T-helper 22 cell (primary cell): ENCODE measurements at places on chromosomes 7 and 10.
A peak's percentile ranks its signal among the peaks of the same experiment; 100 is the strongest.

GRCh38 chr7:92244808-92245486 is 767 bp downstream of the KRIT1 start:
- peak; percentile 3 for DNase-seq

GRCh38 chr7:100166317-100166940 is 2.0 kb downstream of the GAL3ST4 start:
- DNase-seq, result no peak

GRCh38 chr7:111025006-111025405 is 65.9 kb upstream of the LRRN3 start:
- DNase-seq, result no peak

- DNase-seq, result no peak
Observed at GRCh38 chr10:128123846-128124245, 2.4 kb downstream of the MKI67 start.

GRCh38 chr7:131656980-131657723 is 100.7 kb upstream of the PODXL start:
- DNase-seq, result no peak

GRCh38 chr7:116423499-116423898 is 76.0 kb upstream of the CAV2 start:
- no peak for DNase-seq

GRCh38 chr7:7138897-7139296 is 43.4 kb upstream of the C1GALT1 start:
- no peak for DNase-seq

DNA sequence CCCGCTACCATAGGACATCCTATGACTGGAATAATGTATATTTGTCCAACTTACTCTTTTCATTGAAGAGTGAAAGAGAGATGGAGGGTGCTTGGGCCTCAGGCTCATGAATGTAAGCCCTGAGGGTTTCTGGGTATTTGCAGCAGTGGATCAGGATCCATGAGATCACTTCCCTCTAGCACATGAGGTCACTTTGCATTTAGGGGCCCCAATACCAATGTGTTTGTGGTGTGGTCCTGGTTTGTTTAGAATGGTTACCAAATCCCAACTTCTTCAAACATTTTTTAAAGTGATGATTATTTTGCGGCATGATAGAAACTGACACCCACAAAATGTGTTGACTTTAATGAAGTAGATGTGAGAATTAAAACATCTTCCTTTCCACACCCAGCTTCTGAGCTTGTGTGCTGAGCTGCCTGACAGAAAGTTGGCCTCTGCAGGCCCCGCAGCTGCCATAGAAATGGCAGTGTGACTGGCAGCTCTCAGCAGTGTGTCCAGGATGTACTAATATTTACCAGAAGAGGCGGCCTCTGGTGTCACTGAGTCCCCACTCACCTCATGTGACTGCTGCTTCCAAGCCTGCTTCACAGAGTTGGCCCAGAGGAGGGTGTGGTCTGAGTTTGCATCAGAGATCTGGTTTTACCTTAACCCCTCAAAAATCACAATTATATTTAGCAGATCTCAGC is 447.6 kb upstream of the NPVF start:
- no peak for DNase-seq

- no peak for DNase-seq
Observed at GRCh38 chr10:7354330-7355047, 56.3 kb downstream of the SFMBT2 start.

DNA sequence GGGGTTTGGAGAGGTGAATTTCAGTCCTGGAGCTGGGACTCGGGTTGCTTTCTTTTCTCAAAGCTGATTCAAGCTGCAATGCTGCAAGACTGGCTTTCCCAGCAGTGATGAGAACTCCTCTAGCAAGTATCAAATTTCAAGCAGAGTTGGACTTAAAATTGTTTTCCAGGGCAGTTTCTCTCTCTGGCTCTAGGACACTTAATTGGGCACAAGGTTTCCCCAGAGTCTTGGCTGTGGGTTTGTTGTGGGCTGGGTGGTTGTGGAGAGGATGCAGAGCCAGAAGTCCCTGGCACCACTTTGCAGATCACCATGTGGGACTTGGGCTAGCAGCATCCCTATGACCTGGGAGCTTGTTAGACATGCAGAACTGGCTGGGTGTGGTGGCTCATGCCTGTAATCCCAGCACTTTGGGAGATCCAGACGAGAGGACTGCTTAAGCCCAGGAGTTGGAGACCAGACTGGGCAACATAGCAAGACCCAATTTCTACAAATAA is 16.8 kb downstream of the AKR1B15 start:
- no peak for DNase-seq

GRCh38 chr10:95233377-95234034 is 39.5 kb downstream of the ACSM6 start:
- no peak for DNase-seq

GRCh38 chr7:139838876-139839275 is 9.8 kb downstream of the TBXAS1 start:
- no peak for DNase-seq

- no peak for DNase-seq
Observed at GRCh38 chr7:106225856-106226255, 58.9 kb downstream of the NAMPT start.

GRCh38 chr7:32936689-32937088 is 20.6 kb upstream of the FKBP9 start:
- no peak for DNase-seq

DNA sequence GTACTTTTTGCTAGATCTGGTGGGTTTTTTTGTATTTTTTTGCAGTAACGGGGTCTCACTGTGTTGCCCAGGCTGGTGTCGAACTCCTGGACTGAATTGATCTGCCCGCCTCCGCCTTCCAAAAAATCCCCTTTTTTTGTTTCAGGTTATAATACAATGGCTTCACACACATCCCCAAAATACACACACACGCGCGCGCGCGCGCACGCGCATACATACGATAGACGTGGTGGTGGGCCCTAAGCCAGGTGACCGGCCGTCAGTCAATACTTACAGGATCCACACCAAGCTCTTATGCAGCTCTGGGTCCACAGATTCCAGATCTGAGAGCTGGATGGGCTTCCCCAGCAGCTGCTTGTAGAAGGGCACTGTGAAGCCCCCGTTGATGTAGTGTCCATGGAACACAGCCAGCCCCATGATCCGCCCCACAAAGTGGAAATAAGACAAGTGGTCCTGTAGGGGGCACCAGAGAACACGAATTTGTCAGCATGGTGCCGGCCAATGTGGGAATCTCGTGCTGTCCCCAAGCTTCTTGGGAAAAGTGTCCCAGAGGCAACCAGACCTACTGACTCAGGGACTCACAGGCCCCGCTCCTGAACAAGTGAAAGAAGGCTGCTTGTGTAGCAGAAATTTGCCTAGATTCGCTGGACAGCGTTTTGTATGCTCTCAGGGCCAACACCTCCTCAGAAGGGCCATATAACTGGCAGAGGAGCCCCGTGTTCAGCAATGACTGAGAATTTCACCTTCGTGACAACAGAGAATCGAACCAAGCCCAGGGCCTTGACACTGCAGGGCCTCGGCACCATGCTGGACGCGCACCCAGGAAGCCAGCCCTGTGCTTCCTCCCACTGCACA is 103.6 kb downstream of the SMURF1 start:
- peak; percentile 9 for DNase-seq

DNA sequence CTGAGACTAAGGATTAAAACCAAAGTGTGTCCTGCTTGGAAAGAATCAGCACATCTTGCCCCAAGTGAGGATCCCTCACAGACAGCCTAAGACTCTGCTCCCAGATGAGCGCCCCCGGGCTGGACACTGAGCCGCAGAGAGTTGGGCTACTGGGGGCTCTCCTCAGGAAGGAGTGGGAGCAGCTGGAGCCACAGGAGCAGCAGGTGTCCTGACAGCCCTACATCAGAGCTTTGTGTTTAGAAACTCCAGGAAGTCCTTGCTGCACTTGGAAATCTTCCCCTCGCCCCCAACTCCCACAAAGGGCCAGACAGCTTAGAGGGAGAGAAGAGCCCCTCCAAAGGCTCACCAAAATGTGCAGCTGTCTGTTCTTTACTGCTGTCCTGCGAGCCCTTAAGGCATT is 172.2 kb downstream of the HERPUD2 start:
- DNase-seq, result no peak

GRCh38 chr7:80439894-80440821 is 71.7 kb downstream of the GNAT3 start:
- no peak for DNase-seq

DNA sequence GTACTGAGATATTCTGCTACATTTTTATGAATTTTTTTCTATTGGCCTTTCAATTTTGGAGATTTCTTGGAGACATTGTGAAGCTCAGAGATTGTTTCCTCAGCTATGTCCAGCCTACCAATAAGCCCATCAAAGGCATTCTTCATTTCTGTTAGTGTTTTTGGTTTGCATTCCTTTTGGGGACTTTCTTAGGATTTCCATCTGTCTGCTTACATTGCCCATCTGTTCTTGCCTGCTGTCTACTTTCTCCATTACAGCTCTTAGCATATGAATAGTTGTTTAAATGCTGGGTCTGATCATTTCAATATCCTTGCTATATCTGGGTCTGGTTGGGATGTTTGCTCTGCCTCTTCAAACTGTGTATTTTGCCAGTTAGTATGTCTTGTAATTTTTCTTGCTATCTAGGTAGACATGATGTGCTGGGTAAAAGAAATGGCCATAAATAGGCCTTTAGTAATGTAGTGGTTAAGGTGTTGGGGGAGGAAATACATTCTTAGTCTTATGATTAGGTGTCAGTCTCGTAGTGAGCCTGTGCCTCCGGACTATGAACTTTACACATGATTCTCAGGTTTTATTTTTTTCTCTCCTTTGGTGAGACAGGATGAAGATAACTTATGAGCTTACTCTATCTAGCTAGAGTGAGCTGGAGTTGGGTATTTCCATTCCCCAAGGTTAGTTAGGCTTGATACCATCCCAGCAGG is 32.6 kb upstream of the NME8 start:
- DNase-seq, result no peak

- no peak for DNase-seq
Observed at GRCh38 chr10:130481076-130481930, 345.1 kb downstream of the GLRX3 start.

DNA sequence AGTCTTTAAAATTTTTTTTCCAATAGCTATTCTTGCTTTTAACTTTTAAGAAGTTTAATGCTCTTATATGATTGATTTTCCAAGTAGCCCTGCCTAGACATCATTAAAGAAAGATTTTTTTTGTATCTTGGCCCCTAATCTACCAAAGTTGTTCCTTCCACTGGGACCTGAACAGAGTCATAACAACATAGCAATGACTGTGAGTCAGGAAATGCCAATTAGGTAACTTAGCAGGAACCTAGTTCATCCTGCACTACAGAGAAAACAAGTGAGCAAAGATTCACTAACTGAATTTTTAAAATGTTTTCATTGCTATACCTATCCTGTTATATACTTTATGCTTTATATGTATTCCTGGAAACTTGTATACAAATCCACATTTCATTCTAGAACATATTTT is 284.7 kb downstream of the BICC1 start:
- DNase-seq, result no peak

DNA sequence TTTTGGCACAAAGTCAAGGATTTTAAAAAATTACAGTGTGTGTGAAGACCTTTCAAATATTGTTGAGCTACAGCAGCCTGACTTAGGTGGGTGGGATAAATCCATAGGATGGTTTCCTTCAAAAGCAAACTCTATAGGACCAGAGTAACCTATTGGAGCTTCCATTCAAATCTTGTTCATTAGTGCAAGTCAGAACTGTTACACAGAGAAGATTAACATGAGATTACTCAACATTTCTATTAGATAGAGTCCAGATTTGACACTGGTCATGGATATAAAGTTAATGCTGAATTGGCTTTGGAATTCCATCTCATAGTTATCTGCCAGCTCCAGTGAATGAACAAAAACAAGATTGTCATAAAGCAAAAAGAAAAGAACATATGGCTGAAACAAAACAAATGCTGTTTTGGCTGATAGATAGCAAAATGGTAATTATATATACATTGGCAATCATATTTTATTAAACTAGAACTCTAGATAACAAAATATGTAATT is 129.6 kb upstream of the SEMA3A start:
- DNase-seq, result no peak

GRCh38 chr7:111640416-111640815 is 78.1 kb upstream of the IMMP2L start:
- no peak for DNase-seq

DNA sequence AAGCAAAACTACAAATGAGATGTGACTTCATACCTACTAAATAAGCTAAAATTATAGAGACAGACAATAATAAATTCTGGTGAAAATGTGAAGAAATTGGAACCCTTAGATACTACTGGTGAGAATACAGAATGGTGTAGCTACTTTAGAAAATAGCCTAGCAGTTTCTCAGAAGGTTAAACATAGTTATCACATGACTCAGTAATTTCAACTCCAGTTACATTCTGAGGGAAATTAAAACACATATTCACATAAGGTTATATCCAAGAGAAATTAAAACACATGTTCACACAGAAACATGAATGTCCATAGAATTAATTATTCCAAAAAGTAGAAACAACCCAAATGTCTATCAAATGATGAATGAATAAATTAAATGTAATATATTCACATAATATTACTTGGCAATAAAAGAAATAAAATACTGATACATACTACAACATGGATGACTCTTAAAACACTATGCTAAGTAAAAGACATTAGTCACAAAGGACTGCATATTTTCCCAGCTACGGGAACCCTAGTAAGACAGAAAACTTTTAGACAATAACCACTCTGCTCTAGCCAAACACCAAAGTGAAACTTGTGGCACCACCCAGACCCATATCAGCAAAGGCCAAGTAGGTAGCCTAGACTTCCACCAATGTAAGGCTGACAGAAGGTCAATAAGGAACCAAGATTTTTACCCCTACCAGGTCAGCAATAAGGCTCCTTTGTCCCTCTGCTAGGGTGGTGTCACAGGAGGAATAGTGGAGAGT is 25.1 kb downstream of the SLC25A40 start:
- DNase-seq, result no peak

DNA sequence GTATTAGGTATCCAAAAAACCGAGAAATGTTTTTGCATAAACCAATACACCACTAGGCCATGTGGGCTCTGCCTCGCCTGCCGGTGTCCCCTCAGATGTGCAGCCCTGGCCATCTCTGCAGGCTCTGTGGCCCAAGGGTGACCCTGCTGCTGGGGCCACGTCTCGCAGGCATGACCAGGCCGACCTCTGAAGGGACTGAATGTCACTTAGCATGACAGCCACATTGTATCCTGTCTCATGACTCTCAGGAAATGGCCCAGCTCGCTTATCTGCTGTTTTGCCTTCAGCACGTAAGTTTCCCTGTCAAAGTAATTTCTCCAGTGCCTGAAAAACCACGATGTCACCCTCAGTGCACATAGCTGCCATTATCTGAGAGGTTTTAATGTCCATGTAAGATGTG is 49.5 kb upstream of the ZNF32 start:
- DNase-seq, result no peak

- DNase-seq, result no peak
Observed at GRCh38 chr7:66043681-66044497, 31.7 kb upstream of the ASL start.

- DNase-seq, result no peak
Observed at GRCh38 chr10:117783698-117784395, 241.3 kb downstream of the EMX2 start.

- no peak for DNase-seq
Observed at GRCh38 chr10:107417446-107417845, 252.9 kb upstream of the SORCS1 start.
